ENCODE measurements at places on chromosomes 12 and 14. TPM values are rescaled to one million over a fixed set of nuclear protein-coding genes. Genes with fewer than 3 reads are reported as not detected.

DNA sequence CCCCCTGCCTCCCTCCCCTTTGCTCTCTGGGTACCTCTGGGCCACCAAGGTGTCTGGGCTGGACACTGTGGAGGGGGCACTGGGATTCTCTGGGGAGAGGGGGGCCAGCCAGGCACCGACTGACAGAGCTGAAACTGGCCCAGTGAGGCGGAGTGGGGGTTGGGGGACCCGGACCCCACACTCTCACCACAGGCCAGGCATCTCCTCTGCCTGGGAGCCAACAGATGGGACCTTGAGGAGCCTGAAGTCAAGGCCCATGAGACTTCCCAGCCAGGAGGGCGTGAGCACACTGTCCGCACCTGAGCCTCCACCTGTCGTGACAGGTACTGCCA lies 39.8 kb upstream of the PPP1R13B start:
- no peaks in the 10 kb centered on the region for H3K36me3 ChIP-seq
- H3K4me1 ChIP-seq, result no peaks in the 10 kb centered on the region
- H3K27me3 ChIP-seq, result no peaks in the 10 kb centered on the region
- no peak for DNase-seq

GRCh38 chr12:107352347-107353081 lies 259.2 kb upstream of the CRY1 start:
- peak overlapping the region; percentile 24 for H3K27ac ChIP-seq
- peak overlapping the region; percentile 49 for H3K4me3 ChIP-seq
- peaks cover 3% of the 10 kb centered on the region for H3K36me3 ChIP-seq
- DNase-seq, result peak; percentile 59
- no peaks in the 10 kb centered on the region for H3K27me3 ChIP-seq
- peaks cover 64% of the 10 kb centered on the region for H3K4me1 ChIP-seq

DNA sequence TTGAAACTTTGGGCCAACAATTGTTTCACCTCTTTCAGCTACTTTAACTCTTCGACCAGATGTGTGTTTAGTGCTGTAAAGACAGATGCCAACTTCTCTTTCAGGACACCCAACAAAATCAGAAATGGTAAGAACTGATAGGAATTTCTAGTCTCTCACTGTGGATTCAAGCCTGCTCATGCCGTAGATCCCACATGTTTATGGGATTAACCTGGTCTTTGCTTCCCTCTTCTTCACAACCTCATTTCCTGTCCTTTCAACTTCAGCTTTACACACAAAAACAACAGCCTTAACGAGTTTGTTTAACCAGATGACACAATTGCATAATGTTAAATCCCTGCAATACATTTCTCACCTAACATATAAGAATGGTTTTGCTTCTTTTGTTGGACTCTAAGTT lies 1031.9 kb upstream of the LRFN5 start:
- no peak for DNase-seq
- H3K4me3 ChIP-seq, result no peak overlapping the region
- H3K36me3 ChIP-seq, result peaks cover 1% of the 10 kb centered on the region
- H3K27me3 ChIP-seq, result no peaks in the 10 kb centered on the region

- no peak for DNase-seq
- H3K27ac ChIP-seq, result no peak overlapping the region
- H3K36me3 ChIP-seq, result no peaks in the 10 kb centered on the region
- peaks cover 37% of the 10 kb centered on the region for H3K4me1 ChIP-seq
- no peak overlapping the region for H3K4me3 ChIP-seq
Measured at GRCh38 chr14:77299771-77300170, 20.9 kb downstream of the POMT2 start.

- peak overlapping the region; percentile 46 for H3K27ac ChIP-seq
- peaks cover 5% of the 10 kb centered on the region for H3K36me3 ChIP-seq
- H3K27me3 ChIP-seq, result no peaks in the 10 kb centered on the region
- peaks cover 15% of the 10 kb centered on the region for H3K4me1 ChIP-seq
- no peak for DNase-seq
Measured at GRCh38 chr12:106974511-106974910, 12.4 kb downstream of the MTERF2 start.

- H3K4me1 ChIP-seq, result peaks cover 8% of the 10 kb centered on the region
- no peak overlapping the region for H3K27ac ChIP-seq
- no peaks in the 10 kb centered on the region for H3K27me3 ChIP-seq
- peaks cover 7% of the 10 kb centered on the region for H3K36me3 ChIP-seq
Measured at GRCh38 chr12:59763835-59764234, 168.0 kb downstream of the SLC16A7 start.

DNA sequence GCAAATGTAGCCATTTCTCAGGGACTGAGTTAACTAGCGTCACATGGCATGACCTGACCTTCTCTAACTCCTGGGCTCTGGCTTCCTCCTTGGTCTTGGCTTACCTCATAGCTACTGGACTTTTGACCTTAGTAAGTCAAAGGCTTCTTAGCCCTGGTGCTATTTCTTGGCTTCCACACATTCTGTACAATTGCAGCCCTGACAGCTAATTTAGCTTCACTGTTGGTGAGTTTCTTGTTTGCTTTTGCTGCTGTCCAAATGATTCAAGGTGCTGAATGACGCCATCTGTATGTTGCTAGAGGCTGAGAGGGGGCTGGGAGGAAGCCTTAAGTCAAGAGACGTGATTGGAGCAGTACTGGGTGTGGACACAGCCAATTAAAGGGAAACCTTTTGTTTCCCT lies 202.7 kb downstream of the PRKD1 start:
- H3K4me1 ChIP-seq, result no peaks in the 10 kb centered on the region
- no peak overlapping the region for H3K4me3 ChIP-seq
- DNase-seq, result no peak
- H3K36me3 ChIP-seq, result no peaks in the 10 kb centered on the region
- H3K27me3 ChIP-seq, result no peaks in the 10 kb centered on the region
- H3K27ac ChIP-seq, result no peak overlapping the region

DNA sequence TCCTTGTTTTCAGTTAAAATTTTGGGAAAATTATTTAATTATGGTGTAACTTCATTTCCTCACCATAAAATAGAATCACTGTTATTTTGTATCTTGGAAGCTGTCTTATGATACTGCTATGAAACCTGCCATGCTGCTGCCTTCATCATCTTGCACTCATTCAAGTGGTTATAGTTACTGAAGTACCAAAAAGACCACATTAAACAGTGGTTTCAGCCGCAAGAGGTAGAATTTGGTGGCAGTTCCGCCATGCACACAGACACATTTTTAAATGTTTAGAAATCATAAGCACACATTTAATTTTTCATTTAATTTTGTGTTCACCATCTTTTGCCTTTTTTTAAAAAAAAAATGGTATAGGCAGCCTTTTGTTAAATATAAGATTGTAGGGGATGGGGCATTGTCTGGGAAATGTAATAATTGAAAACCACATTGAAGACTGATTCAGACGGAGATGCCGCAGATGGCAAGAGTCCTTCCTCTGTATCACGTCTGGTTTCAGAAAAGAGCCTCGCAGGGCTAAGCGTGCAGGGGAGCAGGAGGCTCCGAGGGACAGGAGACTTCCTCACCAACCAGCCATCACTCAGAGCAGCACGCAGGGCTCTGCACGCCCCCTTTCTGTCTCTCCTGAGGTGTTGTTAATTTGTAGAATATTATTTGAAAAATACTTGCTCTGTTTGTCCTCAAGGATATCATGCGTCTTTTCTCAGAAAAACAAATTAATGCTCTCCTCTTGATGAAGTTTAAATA lies 115.2 kb upstream of the PELI2 start:
- H3K4me3 ChIP-seq, result peak overlapping the region; percentile 9
- H3K27ac ChIP-seq, result no peak overlapping the region
- DNase-seq, result peak; percentile 68
- H3K36me3 ChIP-seq, result peaks cover 5% of the 10 kb centered on the region
- H3K27me3 ChIP-seq, result peaks cover 58% of the 10 kb centered on the region

DNA sequence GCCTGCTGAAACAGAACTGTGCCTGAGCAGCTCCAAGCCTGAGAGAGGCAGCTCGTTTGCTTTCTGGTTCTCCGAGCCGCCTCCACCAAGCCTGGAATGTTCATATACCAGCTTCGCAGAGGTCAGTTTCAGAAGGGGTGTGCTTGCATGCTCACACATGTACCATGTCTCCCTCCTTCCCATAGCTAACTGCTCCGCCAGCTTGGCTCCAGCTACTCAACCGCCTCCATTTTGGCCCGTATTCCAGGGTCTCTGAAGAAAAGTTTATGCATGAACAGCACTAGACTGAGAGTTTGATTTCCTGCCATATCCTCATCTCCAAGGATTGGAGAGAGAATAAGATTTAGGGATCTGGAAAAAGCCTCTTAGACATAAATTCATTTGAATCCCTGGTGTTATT lies 103.7 kb downstream of the SMOC1 start:
- no peak for DNase-seq
- no peaks in the 10 kb centered on the region for H3K36me3 ChIP-seq
- H3K4me1 ChIP-seq, result no peaks in the 10 kb centered on the region
- no peak overlapping the region for H3K27ac ChIP-seq
- H3K27me3 ChIP-seq, result peaks cover 16% of the 10 kb centered on the region
- no peak overlapping the region for H3K4me3 ChIP-seq

DNA sequence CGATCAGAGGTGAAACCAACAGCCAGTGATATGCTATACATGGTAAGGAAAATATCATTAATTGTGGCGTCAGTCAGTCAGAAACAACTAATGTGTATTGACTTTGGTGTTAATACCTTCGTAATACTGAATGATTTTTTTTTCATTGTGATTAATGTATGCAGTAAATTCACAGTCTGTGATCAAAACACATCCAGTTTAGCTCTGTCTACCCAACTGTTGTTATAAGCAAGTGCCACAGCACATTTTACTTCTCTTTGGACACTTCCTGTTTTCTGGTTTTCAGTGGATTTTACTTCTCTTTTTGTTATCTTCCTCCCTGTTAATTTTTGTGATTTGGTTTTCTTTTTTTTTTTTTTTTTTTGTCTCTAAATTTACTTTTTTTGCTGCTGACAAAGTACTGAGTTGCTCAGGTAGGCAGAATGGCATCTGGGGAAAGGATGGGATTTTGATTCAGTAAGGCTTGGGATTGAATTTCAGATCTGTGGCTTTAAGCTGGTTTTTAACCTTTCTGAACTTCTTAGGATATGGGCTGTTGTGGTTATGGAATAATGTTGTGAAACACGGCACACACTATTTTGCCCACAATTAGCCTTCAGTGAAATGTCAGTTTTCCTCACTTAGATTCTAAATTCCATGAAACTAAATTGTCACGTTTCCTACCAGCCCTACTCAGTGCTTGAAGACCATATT lies 604 bp downstream of the GLIPR1 start:
- H3K4me1 ChIP-seq, result peaks cover 89% of the 10 kb centered on the region
- H3K27me3 ChIP-seq, result no peaks in the 10 kb centered on the region
- peak overlapping the region; percentile 97 for H3K27ac ChIP-seq
- H3K4me3 ChIP-seq, result peak overlapping the region; percentile 83
- no peak for DNase-seq

The EPS8 gene
- 6.3 TPM for total RNA-seq

The TSPAN19 gene
- not detected for total RNA-seq

The PROX2 gene
- 0.29 TPM for total RNA-seq

The IL26 gene
- total RNA-seq, result 1.6 TPM

The AVPR1A gene
- not detected for total RNA-seq

The SYT10 gene
- not detected for total RNA-seq

The GPR137C gene
- 0.12 TPM for total RNA-seq

The SIX1 gene
- not detected for total RNA-seq

The RPS6KL1 gene
- 6.7 TPM for total RNA-seq

The SLC24A4 gene
- not detected for total RNA-seq

The NANOG gene
- not detected for total RNA-seq

Measured in activated T-cell treated with anti-CD3 and anti-CD28 coated beads, Interleukin-2, amount 50 U/mL, for 72 hours (primary cell).